Activated CD4-positive, alpha-beta T cell treated with anti-CD3 and anti-CD28 coated beads, Interleukin-2, amount 50 U/mL, for 16 hours (primary cell): ENCODE measurements at places on chromosomes 16 and 17.

- DNase-seq = no peak
Measured at GRCh38 chr17:63645775-63646487, 23.7 kb downstream of the MAP3K3 start.

GRCh38 chr16:11151156-11151884 is 104.7 kb downstream of the SOCS1 start:
- DNase-seq = no peak

GRCh38 chr17:27788919-27789318 is 11.4 kb downstream of the NOS2 start:
- no peak for DNase-seq

GRCh38 chr16:22671301-22672076 is 142.5 kb upstream of the HS3ST2 start:
- no peak for DNase-seq

GRCh38 chr17:3657588-3657869 is 10.8 kb downstream of the TAX1BP3 start:
- DNase-seq = no peak

DNA sequence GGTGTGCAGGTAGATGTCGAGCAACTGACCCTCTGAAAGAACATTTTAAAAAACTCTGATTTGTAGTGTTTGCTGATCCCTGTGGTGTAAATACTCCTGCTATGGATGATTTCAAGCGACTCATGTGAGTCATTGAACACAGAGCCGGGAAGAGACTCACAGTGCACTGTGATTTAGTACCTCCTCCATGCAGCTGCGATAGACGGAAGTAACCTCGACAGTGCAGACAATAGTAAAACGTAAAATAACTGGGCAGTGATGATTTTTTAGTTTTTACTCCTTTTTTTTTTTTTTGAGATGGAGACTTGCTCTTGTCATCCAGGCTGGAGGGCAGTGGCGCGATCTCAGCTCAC is 8.7 kb downstream of the TBX21 start:
- DNase-seq = no peak

- peak; percentile 78 for DNase-seq
Measured at GRCh38 chr17:44971776-44972483, 3.8 kb upstream of the C1QL1 start.

DNA sequence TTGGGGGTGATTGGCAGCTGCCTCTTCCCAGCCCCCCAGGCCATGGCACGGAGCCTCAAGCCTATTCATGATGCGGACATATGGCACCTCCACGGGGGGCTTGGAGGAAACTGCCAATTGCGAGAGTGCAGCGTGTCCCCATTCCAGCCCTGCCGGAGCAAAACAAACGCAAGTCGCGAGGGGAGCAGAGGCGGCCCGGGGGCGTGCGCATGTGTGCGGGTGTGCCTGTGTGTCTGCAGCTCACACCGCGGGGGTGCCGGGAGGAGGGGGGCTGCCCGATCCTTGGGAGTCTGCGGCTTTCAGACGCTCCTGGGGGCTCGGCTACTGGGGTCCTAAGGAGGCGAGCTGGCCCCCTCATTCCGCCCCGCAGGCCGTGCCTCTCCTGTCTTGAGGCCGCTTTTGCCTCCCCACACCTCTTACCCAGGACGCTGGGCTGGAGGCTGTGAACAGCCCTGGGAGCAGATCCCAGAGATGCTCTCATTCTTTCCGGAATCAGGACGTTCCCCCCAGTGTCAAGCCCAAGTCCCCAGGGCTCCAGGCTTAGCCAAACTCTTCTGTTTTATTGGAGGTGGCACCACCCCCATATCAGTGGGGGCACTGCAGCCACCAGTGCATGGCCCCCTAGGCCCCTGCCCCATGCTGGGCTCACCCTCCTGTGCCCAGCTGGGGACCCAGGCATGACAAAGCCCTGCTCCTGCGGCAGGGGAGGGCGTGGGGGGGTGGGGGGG is 29.1 kb downstream of the ENDOV start:
- DNase-seq = no peak

DNA sequence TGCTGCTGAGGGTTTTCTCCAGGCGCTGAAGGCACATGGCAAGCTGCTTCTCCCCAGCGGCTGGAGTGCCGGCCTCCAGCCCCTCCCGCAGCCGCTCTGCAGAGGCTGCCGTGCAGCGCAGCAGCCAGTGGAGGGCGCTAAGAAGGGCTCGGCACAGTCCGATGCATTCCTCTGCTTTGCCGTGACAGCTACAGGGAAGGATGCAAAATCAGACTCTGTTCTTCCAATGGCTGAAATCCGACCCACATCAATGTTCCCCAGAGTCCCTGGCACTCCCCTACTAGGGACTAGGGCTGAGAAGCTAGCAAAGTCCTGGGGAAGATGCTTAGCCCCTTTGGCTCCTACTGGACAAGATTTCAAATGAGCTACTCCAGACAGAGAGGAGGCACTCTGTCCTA is 19.0 kb downstream of the MED24 start:
- no peak for DNase-seq

GRCh38 chr17:63675607-63676546 is 24.0 kb downstream of the LIMD2 start:
- no peak for DNase-seq

DNA sequence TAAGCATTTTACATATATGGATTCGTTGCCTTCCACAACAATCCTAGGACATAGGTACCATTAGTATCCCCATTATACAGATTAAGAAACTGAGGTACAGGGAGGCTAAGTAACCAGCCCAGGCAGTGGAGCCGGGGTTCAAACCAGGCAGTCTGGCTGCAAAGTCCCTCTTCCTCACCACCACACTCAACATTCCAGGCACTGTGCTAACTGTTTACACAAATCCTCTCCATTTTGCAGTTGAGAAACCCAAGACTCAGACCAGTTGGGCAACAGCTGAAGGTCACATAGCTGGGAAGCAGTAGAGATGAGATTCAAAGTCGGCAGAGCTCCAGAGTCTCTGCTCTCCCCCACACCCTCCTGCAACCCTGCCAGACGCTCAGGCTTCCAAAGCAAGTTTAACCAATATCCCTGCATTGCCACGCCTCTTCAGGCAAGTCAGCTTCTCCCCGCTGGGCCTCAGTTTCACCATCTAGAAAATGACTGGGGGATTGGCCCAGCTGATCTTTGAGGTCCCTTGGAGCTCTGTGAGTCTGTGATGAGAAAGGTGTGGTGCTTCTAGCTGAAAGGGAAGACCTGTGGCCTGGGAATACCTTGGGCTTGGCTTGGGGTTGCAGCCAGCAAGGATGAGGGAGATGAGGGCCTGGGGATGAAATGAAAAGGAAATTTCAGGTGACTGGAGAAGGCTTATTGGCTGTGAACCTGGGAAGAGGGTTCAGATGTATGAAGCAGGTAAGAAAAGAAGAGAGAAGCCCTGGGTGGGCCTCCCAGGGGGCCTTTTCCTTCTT is 14.0 kb downstream of the CCR7 start:
- DNase-seq = no peak

DNA sequence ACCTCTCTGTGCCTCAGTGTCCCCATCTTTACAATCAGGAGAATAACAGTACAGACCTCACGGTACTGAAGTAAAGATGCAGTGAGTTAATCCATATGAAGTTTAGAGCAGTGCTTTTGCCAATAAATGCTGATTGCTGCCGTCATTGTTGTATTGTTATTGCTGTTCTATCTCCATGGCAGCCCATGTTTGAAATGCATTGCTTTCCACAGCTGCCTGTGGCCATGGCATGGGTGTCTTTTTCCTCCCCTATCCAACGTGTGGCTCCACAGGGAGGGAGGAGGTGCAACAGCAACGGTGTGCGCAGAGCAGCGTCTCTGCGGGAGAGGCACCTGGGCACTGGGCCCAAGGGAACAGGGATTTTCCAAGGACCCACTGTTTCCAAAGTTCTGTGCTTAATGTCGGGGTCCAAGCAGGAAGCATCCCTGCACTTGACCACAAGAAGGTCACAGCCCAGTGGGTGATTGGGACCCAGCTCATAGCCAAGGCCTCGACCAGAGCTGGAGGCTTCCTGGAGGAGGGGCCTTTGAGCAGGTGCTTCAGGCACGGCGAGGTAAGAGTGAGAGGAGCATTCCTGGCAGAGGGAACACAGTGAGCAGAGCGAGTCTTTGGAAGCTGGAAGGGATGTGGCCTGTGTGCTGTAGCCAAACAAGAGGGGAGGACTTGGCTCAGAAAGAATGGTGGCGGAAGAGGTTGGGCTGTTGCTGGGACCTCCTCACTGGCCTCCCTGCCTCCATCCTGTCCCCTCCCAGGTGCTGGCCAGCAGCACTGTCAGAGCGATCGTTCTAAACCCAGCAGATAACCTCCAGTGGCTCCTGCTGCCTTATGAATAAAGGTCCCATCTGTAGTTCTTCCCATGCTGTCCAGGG is 3.9 kb downstream of the RAI1 start:
- no peak for DNase-seq

- DNase-seq = peak; percentile 23
Measured at GRCh38 chr17:63039899-63040602, 74.0 kb downstream of the TANC2 start.

GRCh38 chr17:82587234-82588086 is 60.8 kb downstream of the WDR45B start:
- DNase-seq = no peak

DNA sequence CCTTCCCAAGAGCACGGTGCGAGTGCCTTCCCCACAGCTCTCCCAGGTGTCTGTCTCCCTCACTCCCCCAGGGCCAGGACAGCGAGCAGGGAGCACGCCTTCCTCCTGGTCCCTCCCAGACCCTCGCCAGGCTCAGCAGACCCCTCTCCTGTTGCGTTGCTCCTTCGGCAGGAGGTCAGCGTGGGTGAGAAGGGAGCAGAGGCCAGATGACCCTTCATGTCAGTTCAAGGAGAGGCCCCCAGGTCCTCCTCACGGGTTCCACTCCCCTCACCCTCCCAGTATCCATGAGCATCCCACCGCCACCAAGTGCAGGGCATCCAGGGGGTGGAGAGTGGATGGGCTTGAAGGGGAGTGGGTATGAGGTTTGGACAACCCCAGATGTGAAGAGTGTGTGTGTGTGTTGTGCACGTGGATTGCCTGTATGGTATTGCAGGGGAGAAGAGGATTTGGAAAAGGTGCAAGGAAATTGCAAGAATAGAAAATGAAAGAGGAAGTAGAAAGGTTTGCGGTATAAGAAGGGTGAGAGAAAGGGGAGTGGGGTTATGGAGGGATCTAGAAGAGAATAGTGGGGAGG is 17.7 kb downstream of the SGCA start:
- DNase-seq = no peak

DNA sequence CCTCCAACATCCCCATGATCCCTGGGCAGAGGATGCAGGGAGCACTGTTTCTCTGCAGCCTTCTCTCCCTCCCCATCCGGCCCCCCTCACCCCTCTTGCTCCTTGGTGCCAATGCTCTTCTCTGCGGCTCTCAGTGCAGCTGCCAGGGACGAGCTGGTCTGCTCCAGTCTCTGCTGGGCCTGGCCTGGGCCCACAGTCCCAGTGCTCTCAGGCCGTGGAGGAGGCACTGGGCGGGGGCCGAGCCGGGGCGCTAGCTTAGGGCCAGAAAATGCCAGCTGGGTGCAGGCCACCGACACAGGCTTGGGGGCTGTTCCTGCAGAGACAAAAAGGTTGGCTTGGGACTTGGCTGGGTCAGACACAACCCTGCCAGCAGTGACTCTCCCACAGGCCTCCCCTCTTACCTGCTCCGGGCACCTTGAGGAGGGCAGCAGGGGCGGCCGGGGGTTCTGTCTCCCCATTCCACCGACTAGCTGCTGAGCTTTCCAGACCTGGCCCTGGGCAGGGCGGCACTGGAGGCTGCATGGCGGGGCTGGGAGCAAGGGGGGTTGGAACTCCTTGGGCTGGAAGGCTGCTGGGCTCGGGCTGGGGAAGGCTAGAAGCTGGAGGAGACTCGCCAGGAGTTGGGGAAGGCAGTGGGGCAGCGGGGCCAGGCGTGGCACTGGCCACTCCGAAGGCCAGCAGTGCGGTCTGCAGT is 13.8 kb downstream of the CASKIN2 start:
- no peak for DNase-seq

GRCh38 chr17:35119370-35120165 is at the start of gene RAD51D:
RAD51D (minus strand) TSS chr17:35119860; CDS start chr17:35119613, 247 bp downstream.
- peak; percentile 84 for DNase-seq

GRCh38 chr17:21523497-21524210 is 147.5 kb downstream of the KCNJ12 start:
- no peak for DNase-seq

GRCh38 chr17:8934346-8934745 is 31.2 kb downstream of the PIK3R5 start:
- DNase-seq = no peak

- no peak for DNase-seq
Measured at GRCh38 chr17:40565769-40566409, 617 bp upstream of the CCR7 start.

DNA sequence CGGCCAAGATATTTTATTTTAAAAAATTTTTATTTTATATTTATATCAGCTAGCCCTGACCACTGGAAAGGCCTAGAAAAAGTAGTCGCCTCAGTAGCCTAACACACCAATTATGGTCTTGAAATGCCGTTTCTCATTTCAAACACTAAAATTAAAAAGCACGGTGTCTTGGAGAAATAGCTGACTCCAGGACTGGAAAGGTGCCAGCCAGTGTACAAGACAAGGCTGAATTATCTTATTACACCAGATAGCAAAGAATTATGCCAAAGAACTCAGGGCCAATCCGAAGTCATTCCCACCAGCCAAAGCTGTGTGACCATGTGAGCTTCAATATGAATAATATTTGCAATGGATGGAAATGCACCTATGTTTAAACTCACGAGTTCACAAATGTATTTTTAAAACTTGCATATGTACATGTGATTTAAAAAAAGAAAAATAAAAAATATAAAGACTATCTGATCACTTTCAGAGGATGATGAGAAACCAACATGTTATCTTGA is 19.9 kb upstream of the ATP2C2 start:
- DNase-seq = no peak

DNA sequence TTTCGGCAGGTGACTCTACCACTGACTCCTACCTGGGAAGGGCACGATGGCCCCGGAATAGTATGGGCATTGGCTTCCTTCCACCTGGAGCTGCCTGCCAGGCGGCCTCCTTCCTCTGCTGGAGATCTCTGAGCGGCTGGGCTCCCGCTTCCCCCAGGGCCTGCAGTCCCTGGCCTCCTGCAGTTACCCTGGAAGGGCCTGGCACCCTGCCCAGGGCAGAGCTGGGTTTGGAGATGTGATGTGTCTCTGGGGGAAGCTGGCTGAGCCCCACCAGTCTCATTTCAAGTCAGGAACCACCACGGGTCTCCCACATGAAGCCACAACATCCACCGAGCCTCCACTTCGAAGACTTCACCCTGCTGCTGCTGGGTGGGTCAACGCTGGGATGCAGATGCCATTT is 97.9 kb downstream of the IRF8 start:
- DNase-seq = no peak

- DNase-seq = no peak
Measured at GRCh38 chr17:66580184-66580955, 254.5 kb upstream of the CACNG5 start.
